ENCODE measurements at places on chromosomes 3 and 15.

DNA sequence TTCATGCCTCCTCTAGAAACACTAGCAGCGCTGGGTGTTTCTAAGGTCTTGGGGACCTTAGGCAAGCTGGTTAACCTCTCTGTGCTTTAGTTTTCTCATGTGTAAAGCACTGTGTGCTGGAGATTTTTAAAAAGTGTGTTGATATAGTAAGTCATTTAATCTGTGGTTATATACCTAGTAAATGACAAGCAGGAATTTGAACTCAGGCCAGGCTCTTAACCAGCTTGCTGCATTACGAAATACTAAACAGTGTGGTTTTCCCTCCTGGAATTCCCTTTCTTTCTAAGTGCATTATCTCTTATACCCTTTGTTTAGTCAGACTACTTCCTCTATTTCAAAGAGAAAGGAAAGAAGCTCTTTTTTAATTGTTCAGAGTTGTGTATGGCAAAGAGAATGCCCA lies 26.5 kb downstream of the NEO1 start:
- peak; percentile 51 for DNase-seq

DNA sequence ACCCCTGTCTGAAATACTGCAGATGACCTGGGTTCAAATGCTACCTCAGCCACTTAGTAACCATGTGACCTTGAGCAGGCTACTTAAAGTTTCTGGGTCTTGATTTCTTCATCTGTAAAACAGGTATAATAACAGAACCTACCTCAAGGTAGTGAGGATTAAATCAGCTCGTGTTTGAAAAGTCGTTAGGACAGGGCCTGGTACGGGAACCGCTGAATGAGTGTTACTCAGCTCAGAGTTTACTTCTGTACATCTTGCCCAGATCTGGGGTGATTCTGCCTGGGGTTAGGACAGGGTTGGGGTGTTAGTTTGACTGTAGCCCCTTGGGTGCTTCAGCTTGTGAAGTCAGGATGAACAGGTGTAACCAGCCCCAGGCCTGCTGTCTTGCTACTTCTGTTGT lies 1.8 kb downstream of the SEMA4B start:
- no peak for DNase-seq

DNA sequence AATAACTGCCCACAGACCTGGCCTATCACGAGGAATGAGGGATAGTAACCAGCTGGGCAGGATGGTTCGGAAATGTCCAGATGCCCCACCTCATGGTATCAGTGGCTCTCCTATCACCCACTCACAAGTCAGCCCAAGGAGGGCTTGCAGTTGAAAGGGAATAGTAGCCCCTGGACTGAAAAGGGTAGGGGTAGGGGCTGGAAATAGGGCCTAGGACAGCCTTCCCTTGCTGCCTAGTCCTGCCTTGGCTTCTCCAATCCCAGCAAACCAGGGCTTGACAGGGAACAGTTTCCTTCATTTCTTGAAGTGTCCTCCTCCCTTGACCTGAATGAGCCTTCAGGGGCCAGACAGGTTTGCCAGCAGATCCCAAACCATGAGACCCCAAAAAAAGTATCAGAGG lies 1.2 kb upstream of the CACNA2D2 start:
- no peak for DNase-seq

- no peak for DNase-seq
Measured at GRCh38 chr3:123378409-123378915, 70.4 kb downstream of the ADCY5 start.

DNA sequence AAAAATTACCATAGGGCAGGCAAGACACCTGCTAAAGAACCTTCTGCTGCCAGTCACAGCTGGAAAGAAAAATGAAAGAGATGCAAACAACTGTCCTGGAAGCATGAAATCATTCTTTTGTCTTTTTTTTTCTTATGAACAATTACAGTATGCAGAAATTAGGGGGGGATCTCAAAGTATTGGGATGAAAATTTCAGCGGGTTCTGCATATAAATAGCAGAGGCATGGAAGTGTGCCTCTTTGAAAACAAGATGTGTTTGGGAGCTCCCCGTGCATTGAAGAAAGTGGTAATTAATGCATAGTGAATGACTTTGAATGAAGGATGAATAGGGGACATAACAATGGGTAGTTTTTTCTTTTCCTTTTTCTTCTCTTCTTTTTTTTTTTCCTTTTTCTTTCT lies 431.2 kb downstream of the SOX2 start:
- DNase-seq = no peak

- DNase-seq = no peak
Measured at GRCh38 chr3:190008432-190008831, 112.3 kb downstream of the P3H2 start.

DNA sequence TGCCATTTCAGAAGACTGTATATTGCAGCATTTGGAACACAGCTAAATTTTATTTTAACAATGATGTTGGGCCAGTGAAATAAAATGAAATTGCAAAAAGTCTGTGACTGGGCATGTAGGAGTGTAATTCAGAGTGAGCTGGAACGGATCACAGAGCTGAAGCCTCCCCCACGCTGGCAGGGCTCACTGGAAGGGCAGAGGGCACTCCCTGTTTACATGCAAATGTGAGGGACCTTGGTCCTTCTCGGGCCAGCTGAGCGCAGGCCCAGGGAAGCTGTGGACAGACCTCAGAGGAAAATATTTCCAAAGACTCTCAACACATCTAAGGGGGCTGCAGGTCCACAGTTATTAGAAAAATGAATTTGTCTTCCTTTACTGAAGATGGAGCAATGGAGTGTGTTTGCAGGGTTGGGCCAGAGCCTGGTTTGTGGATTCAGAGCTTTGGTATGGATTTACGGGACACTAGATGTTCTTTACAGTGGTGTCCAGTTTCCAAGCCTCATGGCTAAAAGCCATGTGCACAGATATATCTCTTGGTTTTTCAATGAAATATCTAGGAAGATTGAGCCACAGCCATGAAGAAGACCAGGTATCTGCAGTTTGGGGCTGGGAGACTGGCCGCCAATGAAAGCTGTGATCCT lies 32.0 kb downstream of the TRPM1 start:
- DNase-seq = no peak

- DNase-seq = no peak
Measured at GRCh38 chr3:34216711-34217335, 418.4 kb downstream of the PDCD6IP start.

GRCh38 chr3:189772584-189772983 lies 141.4 kb downstream of the TP63 start:
- DNase-seq = peak; percentile 29

DNA sequence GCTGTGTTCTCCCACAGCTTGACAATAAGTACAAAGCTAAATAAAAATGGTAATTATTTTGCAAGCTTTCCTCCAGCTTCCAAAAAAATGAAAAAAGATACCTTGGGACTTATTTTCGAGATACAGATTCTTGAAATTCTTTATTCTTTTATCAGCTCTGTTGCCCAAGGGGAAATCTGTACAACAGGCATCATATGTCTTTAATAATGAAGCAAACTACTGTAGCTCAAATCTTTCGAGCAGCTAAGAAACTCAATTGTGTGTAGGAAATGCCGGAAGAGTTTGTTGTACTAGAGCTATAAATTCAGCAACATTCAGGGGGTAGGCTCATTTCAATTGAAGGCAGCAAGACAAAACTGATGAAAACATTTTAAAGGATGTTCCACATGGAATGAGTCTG lies 297.7 kb downstream of the GBE1 start:
- peak; percentile 43 for DNase-seq

- DNase-seq = no peak
Measured at GRCh38 chr15:68646156-68646555, 67.4 kb downstream of the CORO2B start.

- DNase-seq = no peak
Measured at GRCh38 chr3:128232376-128233178, 79.3 kb downstream of the EEFSEC start.

DNA sequence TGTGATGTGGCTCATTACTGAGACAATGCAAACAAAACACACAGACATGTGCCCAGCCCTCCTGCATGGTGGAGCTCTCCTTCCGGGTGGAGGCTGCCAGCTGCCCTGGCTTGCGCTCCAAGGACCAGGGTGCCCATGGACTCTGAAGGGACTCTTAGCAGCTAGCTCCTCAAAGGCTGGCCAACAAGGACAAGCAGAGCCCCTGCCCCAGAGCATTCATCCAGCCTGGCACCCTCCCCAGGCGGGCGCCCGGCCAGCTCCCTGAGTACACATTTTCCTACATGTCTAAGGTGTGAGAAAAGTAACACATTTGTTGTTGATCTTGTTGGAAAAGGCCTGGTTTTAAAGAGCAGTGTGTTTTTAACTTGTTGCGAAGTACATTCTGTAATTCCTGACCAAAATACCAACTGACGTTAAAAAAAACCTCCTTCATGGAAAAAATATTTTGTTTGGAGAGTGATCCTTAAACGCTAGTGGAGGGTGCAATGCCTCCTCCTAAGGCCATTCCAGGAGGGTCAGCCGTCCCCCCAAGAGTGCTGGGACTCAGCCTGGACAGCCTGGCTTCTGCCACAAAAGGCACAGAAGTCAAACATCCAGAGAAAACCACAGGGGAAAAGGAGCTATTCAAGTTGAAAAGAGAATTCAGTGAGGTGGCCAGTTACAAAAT lies 86.9 kb downstream of the KLF15 start:
- DNase-seq = no peak
